ENCODE measurements at places on chromosomes 6 and 20.

DNA sequence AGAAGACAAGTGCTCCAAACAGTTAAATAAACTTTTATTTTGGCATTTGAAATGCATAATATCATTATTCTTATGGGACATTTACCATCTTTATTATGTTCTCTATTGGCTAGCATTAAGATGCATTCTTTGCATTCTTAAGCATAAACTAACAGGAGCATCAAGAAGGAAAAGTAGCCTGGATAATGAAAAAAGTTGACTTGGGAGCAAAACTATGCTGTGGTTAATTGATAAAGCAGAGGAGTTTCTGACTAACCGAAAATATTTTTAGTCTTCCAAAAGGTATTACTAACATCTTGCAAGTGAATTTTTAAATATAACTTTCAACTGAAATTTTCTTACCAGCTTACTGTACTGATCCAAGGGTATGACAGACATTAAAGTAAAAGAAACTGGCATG lies 140.3 kb downstream of the FLRT3 start:
- no peak for DNase-seq

DNA sequence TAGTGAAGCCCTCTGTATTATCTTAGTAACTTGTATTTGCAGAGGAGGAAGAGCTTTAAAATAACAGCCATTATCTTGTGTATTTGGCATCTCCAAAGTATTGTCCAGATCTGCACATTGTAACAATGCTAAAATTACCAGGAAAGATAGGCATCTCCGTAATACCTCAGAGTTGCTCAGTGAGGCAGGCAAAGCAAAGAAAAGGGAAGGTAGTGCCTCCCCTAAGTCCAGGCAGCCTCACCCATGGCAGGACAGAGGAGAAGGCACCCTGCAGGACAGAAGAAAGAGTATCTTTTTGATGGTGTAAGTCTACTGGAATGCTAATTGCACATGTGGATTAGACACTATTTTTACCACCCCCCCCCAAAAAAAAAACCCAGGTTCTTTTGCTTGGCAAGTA lies 13.6 kb upstream of the SSTR4 start:
- DNase-seq = no peak

DNA sequence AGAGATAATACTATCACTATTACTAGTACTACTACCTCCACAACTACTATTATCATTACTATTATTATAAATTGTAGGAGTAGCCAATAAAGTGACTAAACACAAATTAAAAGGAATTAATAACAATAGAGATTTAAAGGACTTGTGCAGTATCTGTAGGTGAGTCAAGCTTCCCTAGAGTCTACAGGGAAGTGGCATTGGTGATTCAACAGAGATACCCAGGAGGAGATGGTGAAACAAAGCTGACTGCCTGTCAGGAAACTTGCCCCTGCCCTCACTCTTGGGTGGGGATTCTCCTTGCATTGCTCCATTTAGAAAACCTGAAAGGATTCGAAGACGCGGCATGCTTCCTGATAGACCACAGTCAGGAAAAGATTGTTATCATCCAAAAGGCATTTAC lies 23.3 kb upstream of the BCLAF1 start:
- no peak for DNase-seq

DNA sequence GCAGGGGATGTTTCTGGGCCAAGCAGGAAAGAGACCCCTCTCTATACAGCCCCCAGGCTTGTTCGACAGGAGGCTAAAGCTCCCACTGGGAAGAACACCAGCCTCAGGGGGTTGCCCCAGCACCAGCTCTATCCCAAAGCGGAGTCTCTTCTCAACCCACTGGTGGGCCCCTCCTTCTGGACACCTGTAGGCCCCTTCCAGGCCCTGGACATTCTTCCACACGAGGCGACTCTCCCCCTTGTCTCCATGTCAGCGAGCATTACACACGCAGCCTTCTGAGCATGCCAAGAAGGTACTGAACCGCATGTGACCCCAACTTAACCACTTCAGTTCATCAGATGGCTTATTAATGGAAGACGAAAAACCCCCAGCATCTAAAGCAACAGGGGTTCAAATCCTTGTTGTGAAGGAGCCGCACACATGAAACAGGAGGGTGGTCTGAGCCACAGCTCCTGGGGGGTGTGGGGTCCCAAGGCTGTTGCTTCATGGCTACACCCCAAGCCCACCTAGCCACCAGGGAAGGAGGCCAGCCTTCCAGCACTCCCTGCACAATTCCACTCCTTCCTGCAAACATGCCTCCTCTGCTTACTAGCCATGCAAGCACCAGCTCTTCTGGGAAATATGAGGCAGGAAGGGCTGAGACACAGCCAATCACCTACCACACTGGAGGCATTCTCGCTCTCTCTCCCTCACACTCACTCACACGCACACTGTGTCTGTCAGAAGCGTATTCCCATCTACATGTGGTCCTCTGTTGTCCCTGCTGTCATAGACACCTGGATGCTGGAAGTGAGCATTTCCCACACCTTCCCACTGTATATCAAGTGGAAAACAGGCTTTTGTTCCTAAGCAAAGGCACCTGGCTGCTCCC lies 104.5 kb downstream of the NOL4L start:
- no peak for DNase-seq

GRCh38 chr6:35168461-35168861 lies 27.3 kb upstream of the TCP11 start:
- DNase-seq = no peak

DNA sequence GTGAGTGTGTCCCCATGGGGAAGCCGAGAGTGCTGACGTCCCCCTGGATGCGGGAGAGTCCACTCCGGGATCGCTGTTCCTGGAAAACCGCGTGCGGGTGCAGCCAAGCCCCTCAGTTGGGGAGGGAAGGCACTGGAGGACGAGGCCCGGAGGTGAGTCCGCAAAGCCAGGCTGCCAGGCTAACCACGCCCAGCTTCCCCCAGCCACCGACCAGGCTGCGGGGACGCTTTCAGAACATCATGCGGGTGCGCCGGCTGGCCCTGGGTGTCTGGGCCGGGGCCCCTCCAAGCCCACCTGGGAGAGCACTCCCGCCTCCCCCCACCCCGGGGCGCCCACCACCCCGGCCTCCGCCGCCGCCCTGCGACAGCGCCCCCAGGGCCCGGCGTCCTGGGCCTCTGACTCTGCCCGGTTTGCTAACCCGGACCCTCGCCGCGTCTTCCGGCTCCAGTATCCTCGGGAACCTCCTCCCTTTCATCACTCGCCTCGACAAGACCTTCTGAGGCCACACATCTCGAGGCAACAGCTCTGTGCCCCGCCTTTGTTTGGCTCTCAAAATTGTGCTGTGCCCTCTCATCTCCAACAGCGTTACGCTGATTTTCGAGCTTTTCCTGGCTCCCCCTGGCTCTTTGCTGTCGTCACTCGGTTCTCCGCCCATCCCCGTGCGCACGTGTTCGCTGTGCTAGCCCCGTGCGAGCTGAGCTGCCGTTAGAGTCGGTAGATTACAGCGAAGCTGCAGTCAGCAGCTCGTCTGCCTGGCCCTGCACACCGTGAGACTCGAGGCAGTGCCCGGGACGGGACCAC lies 47.1 kb upstream of the ENTPD6 start:
- DNase-seq = no peak
